Glomerular endothelial cell (primary cell): ENCODE measurements at places on chromosomes 1 and 21.

DNA sequence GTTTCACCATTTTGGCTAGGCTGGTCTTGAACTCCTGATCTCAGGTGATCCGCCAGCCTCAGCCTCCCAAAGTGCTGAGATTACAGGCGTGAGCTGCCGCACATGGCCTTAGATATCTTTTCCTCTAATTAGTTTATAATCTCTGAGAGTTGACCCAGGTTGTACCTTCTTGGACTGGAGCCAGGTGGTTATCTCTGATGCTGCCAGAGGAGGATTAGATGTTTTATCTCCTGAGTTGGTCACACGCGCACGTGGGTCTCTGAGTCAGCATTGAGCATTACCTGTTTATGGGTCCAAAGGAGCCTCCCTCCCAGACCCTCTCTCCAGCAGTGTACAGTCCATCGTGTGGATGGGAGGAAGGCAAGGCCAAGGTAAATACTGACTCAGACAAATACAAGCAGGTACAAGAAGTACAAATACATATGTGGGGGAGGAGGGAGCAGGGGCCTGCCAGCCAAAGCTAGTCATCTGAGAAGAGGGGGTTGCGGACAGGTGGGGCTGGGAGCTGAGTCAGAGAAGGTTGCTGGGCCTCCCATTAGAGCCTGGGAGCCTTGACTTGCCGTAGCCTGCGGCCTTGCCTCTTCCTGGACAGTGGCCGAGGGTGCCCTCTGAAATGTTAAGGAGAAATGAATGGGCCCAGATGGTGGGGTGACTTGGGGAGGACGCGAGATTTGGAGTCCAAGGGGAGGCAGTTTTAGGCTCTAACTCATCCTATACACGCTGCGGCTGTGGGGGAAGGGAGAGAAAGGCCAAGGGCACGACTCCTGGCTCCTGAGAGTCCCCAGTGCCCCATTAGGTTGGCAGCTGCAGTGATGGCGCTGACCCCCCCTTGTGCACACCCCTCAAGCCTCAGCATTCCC, 13.1 kb downstream of the IL6R start:
- DNase-seq = no peak

- DNase-seq = no peak
Observed at GRCh38 chr1:203648276-203648675, 21.6 kb downstream of the ATP2B4 start.

- no peak for DNase-seq
Observed at GRCh38 chr21:41170859-41171609, 3.1 kb downstream of the BACE2 start.

GRCh38 chr1:197799271-197799670, 24.0 kb upstream of the DENND1B start:
- no peak for DNase-seq
